Activated CD8-positive, alpha-beta memory T cell treated with anti-CD3 and anti-CD28 coated beads, Interleukin-2, amount 10 ng/mL, durations not matched to agents 7 days and 5 days (primary cell): ENCODE measurements at places on chromosomes 3 and 15. TPM values are rescaled to one million over a fixed set of nuclear protein-coding genes. Genes with fewer than 3 reads are reported as not detected.

NANOGP8 gene
- not detected for total RNA-seq

QTRT2 gene
- 30.1 TPM for total RNA-seq

KBTBD12 gene
- not detected for total RNA-seq

FES gene
- total RNA-seq: 61.2 TPM

DNA sequence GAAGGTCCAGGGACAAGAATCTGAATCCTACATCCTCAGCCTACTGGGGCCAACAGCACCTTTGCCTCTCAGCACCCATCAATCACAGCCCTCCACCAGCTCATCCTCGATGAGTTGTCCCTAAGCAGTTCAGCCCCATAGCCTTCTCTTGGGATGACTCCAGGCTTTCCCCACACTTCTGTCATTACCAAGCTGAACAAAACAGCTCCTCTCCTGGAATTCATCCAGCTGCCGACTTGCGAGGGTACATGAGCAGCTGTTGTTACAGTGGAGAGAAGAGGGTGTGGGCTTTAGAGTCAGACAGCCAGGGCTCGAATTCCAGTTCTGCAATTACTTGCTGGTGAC lies 69.0 kb upstream of the THBS1 start:
- no peak for DNase-seq

DNA sequence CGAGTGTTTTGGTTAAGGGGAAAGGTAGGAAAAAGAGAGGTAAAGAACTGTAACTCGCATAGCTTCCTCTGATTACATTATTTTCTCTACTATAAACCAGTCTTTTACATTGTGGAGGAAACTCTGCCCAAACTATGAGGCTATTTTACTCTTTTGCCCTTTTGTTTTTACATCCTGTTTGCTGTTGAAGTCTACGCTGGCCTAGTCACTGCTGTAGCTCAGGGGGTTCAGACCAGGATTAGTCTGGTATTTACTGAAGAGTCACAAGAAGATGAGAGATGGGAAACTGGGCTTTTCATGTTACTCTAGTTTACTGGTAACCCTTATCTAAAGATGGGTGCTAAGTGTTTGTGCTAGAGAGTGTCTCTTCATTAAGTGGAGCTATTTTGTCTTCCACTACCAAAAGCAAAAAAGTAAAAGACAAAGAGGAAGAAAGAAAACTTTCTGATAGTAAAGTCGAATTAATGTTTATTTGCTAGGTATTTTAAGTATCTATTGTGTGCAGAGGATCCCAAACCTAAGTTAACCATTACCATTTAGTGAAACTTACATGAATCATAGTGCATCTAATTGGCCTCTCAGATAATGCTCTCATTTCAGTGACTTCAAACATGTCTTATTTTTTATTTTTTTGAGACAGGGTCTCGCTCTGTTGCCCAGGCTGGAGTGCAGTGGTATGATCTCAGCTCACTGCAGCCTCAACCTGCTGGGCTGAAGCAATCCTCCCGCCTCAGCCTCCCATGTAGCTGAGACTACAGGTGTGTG lies 10.9 kb downstream of the RARB start:
- no peak for DNase-seq

- DNase-seq: no peak
Observed at GRCh38 chr15:99431661-99432091, 134.1 kb upstream of the MEF2A start.

DNA sequence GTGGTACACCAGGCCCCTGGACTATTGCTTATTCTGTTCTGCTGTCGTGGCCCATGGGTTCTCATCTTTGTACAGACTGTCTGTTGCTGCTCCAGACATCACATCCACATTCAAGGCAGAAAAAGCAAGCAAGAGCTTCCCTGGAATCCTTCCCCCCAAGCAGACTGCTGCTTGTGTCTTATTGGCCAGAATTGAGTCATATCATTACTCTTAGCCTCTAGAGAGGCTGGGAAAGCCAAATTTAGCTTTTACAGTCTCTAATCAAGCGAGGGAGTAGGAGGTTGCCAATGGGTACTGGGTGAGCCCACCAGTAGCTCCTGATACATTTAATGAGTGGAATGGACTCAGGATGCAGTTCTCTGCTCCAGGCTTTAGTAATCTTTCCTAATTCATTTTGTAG lies 39.4 kb downstream of the RAB6B start:
- no peak for DNase-seq

- DNase-seq: no peak
Observed at GRCh38 chr3:31670722-31671121, 138.0 kb downstream of the STT3B start.

GRCh38 chr3:183937601-183938286 lies 53.1 kb upstream of the PARL start:
- no peak for DNase-seq
